ENCODE measurements at places on chromosomes 5 and 9.

GRCh38 chr5:132708645-132709044 is 28.7 kb downstream of the KIF3A start:
- no peak for DNase-seq

DNA sequence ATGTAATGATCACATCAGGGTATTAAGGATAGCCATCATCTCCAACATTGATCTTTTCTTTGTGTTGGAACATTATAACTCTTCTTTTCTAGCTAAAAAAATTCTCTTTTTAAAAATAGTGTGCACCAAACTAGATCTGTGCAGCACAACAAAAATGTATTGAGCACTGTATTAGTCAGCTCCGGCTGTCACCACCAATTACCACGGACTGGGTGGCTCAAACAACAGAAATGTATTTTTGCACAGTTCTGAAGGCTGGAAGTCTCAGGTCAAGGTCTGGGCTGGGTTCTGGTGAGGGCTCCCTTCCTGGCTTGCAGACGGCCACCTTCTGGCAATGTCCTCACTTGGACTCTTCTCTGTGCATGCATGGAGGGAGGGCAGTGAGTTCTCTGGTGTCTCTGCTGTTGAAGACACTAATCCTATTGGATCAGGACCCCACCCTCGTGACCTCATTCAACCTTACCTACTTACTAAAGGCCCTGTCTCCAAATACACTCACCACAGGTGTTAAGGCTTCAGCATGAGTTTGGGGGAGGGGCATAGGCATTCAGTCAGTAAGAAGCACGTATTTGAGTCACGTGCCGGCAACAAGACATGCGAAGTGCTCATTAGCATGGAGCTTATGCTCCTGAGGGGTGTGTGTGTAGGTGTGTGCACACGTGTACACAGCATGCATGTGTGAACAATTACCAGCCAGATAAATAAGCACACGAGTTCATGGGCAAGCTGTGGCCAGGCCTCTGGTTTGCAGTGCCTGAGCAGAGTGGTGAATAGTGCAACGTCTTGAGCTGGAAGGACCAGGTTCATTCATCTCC is 89.4 kb upstream of the SH3PXD2B start:
- no peak for DNase-seq

GRCh38 chr5:121758615-121759014 is 93.1 kb upstream of the FTMT start:
- no peak for DNase-seq

- no peak for DNase-seq
Measured at GRCh38 chr9:121483473-121484031, 16.1 kb downstream of the GGTA1 start.

DNA sequence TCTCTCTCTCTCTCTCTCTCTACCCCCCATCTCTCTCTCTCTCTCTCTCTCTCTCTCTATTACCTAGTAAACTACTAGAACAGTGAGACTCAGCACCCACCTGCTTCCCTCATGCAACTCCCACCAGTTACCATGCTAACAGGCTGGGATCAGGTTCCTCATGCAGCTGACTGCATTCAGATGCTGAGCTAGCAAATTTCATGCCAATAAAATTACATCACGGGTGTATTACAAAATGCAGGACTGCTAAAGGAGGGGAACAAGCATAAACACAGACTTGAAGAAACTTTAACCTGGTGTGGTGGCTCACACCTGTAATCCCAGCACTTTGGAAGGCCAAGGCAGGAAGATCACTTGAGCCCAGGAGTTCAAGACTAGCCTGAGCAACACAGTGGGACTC is 76.0 kb downstream of the CEMIP2 start:
- DNase-seq: no peak

- DNase-seq: no peak
Measured at GRCh38 chr5:141871870-141872269, 6.3 kb downstream of the PCDH1 start.

DNA sequence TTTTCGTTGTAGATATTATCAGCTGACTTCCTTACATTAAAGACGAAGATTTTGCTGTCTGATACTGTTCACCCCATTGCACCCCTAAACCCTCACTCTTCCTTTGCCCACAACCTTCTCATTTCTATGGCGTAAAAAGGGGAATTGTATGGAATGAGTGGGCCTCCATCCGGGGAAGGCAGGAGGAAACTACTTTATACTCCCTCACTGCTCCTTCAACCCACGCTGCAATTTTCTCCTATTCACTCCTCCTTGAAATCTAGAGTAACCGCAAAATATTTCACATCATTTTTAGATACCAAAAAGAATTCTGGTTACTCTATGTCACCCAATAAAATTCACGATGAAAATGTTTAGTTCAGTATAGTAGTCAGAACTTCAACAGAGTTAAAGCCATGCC is 330.8 kb downstream of the DIRAS2 start:
- DNase-seq: no peak

DNA sequence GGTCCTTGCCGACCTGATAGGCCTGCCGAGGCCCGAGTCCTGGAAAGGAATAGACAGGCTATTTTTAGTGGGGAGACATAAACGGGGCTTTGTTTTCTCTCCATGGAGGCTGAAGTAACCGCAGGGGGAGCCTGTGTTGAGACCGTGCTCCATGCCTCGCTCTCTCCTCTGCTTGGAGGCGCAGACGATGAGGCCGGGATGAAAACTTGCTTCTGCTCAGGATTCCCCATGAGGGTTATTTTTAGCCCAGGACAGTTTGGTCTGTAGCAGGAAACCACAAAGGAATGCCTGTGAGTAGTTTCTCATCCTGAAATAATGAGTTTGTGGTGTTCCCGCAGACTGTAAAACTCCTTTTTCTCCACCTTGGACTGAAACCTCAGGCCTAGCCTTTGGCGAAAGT is 81.9 kb upstream of the RARS1 start:
- DNase-seq: no peak

DNA sequence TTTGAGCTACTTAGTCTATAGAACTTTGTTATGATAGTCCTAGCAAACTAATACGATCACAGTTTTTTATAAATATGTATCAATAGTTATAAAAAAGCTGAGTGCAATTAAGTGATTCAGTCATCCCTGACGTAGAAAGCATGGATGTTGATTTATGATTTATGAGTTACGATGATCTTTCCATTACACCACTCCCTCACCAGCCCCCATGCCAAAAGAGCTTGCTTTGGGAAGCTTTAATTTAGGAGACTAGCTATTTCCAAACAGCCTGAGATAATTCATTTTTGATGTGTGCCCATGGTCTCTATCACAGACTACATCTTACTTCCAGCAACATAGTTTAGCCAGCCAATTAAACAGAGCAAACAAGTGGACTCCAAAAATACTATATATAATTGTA is 256.8 kb downstream of the GABRG2 start:
- DNase-seq: no peak

DNA sequence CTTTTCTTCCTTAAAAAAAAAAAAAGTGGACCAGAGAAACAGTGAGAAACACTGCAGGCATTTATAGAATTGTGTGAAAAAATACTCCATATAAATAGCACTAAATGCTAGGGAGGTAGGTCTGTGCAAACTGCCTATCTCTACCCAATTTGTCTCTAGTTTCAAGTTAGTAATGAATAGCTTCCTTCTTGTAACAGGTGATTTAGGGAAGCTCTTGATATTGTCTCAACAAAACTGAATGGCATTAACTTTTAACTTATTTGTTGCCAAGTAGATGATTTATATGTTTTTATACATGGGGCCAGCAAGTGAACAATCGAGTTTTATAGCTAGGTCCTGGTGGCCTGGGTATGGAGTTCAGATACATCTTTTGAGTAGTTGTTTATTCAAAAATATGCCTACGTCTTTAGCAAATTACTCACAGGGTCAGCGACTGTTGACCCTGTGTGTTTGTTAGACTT is 283.6 kb downstream of the NR3C1 start:
- DNase-seq: no peak

DNA sequence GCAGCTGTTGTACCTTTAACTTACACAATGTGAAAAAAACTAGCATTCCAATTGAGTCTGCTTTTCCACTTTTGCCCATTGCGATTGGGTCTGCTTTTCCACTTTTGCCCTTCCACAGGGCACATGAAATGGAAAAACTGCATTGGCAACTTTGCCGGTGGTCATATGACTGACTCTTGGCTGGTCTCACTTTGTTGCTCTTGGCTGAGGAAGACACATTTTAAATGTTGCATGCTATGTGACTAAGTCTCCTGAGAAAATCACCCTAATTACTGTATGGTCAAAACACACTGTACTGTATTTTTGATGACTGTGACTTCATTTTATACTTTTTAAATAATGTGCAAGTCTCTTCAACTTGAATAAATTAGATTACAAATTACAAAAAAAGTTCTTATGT is 1.6 kb upstream of the OXCT1 start:
- no peak for DNase-seq

DNA sequence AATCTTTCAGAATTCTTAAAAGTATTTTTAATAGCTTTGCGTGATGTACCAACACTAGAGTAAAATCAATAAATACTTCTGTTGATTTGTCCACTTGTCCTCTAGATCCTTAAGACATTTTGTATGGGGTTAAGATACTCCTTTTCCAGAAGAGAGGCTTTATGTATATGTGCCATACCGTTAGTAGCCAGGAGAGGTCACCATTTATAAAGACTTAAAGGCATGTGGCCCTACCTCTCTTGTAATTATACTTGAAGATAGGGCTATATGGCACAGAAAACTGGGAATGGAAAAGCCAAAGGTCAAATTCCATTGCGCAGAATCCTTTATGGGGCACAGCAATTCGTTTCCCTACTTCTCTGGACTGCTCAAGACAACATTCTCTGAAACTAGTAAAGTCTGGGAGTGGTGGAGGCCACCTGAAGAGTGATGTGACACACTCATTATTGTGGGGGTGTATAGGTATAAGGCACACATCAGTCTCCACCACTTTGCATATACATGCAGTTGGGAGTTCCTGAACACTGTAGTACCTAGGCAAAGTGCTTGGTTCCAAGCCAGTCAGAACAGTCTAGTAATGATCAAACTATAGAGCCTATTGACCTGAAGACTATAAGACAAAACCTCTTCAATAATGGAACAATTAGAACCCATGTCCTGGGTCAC is 140.1 kb upstream of the FBXL17 start:
- DNase-seq: no peak

GRCh38 chr5:97377582-97377981 is 194.5 kb upstream of the RIOK2 start:
- no peak for DNase-seq

Measured in stimulated activated CD4-positive, alpha-beta T cell treated with anti-CD3 and anti-CD28 coated beads, TNF-alpha, amount 100 ng/mL, for 24 hours (primary cell).